ENCODE measurements at places on chromosomes 4 and X.

- no peak for DNase-seq
These were observed 247.9 kb upstream of the POF1B start for GRCh38 chrX:85627363-85627762.

DNA sequence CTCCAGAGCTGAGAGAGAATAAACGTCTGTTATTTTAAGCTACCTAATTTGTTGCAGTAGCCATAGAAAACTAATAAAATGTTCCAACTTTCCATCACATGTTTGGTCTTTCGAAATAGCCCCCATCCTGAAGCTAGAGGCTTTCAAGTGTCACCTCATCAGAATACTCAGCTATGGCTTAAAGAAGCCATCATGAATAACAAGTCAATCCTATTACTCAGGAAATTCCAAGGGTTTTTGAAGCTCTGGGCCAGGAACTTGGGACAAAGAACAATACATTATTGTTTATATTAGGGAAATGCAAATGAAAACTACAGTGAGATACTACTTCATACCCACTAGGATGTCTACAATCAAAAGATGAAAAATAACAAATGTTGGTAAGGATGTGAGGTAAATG, 42.2 kb downstream of the TBCK start:
- no peak for DNase-seq

GRCh38 chr4:140342620-140343019, 30.8 kb upstream of the SCOC start:
- DNase-seq: no peak

DNA sequence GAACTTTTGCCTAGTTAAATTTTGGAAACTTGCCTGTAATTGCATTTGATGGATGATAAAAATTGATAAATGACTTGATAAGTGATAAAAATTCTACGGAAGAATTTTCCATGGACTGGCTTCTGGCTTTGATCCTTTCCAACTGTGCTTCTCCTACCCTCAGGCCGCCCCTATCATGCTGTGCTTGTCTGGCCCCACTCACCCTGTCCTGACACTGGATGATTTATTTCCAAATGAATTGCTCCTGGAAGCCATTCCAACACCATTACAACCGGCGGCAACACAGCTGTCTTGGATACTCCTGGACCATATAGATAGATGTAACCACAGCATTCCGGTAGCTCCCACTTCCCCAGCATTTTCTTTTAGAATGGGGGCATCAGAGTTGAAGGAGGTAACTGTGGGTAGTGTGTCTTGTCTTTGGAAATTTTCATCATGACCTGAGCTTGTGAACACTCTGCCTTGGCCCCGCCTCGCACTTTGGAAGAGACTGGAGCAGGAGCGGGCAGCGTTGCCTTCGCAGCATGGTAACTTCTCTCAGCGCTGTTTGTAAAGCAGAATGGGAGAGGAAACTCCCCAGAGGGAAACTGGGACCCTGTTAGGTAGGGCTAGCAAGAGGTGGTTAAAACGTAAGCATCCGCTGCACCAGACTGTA, 77.4 kb downstream of the TBL1X start:
- DNase-seq: no peak

GRCh38 chr4:67929426-67929825, 33.9 kb downstream of the TMPRSS11A start:
- DNase-seq: no peak

GRCh38 chr4:11632025-11632424, 203.3 kb upstream of the HS3ST1 start:
- DNase-seq: no peak

DNA sequence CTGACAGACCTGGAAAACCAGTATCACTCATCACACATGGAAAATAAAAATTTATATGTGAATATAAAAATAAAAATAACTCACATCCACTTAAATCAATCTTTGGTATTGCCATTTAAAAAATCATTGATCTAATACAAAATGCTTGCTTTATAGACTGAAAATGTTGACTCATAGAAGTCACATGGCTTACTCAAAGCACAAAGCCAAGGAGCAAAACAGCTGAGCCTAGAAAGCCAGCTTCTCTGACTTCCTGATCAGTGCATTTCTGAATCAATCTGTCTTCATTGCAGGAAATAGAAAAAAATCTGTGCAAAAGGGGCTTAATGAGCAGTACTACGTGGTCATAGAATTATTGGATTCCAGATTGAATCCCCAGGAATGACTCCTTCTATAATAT, 176.9 kb upstream of the HS3ST1 start:
- DNase-seq: no peak

DNA sequence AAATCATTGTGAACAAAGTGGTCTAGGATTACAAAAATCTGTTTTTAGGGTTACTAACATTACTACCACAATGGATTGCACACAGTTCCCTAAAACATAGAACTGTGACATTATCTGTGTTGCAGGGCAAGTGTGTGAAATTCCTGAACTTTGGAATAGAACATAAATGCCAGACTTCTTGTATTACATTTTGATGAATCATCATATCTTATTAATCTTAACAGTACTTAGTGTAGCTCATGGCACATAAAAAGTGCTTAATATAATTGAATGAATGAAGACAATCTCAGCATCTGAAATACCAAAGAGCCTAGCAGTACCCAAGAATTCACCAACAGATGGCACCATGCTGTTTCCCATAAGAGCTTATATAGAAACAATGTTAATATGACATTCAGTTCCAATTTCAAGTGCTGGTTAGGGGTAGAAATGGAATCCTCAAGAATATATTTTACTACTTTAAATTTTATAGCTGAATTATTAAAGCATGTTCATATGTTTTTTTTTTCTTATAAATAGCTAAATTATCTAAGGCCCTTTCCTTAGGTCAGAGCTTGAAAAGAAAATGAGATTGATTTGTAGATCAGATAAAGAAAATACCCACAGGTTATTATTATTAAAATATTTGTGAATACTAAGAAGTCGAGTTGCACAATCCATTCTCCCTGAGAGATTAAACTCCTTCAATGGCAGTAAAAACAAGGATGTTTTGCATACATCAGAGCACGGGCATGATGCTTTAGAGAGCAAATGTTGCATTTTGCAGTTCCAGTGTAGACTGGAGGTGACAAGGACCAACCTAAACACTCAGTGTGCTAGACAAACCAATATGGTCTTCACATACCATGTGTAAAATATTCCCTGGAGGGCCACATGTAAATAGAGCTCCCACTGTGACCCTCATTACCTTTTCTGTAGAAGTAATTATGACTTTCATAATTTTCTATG, 25.7 kb upstream of the SHISA3 start:
- DNase-seq: no peak

GRCh38 chr4:130648570-130648969, 1552.6 kb downstream of the C4orf33 start:
- no peak for DNase-seq

- no peak for DNase-seq
These were observed 980 bp upstream of the GIMD1 start for GRCh38 chr4:106369456-106370060.

GRCh38 chr4:168708108-168708507, 211.3 kb downstream of the PALLD start:
- no peak for DNase-seq

DNA sequence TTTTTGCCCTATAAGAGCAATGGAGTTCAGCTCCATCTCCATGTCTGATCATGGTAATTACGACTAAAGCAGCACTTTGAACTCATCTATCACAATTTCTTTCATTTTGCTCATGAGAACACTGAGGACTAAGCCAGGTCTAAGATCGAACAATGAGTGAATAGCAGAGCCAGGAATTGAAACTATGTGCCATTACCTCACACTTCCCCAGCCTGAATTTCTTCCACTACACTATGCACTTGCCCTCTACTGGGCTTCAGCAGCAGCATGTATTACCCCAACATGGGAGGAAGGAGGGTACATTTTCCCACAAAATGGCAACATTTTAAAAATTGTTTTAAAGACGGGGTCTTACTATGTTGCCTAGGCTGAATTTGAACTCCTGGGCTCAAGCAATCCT, 274.7 kb upstream of the FGF13 start:
- DNase-seq: no peak

DNA sequence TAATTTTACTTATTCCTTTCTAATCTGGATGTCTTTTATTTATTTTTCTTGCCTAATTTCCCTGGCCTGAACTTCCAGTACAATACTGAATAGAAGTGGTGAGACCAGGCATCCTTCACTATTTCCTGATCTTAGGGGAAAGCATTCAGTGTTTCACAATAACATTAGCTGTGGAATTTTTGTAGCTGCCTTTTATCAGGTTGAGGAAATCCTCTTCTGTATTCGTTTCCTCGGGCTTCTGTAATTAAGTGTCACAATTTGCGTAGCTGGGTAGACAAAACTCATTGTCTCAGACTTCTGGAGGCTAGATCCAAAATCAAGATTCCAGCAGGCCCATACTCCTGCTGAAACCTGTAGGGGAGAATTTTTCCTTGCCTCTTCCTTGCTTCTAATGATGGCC, 598.4 kb upstream of the FTHL17 start:
- DNase-seq: no peak

GRCh38 chr4:102174719-102175189, 170.5 kb downstream of the SLC39A8 start:
- no peak for DNase-seq

DNA sequence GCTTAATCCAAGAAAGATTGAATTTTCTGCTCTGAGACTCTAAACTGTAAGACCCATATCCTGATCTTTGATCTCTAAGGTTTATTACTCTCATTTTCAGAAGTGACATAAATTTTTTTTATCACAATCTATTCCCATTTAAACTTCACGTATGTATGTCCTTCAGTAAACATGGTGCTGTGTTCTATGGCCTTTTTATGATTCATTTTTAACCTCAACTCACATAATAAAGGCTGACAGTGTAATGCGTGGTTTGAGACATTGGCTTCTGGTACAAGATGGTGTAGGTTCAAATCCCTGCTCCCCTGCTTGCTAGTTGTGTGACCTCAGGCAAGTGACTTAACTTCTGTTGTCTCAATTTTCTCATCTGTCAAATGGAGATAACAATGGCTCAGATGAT, 306.0 kb upstream of the AADAT start:
- DNase-seq: no peak

GRCh38 chrX:23103546-23103945, 103.8 kb downstream of the DDX53 start:
- no peak for DNase-seq

DNA sequence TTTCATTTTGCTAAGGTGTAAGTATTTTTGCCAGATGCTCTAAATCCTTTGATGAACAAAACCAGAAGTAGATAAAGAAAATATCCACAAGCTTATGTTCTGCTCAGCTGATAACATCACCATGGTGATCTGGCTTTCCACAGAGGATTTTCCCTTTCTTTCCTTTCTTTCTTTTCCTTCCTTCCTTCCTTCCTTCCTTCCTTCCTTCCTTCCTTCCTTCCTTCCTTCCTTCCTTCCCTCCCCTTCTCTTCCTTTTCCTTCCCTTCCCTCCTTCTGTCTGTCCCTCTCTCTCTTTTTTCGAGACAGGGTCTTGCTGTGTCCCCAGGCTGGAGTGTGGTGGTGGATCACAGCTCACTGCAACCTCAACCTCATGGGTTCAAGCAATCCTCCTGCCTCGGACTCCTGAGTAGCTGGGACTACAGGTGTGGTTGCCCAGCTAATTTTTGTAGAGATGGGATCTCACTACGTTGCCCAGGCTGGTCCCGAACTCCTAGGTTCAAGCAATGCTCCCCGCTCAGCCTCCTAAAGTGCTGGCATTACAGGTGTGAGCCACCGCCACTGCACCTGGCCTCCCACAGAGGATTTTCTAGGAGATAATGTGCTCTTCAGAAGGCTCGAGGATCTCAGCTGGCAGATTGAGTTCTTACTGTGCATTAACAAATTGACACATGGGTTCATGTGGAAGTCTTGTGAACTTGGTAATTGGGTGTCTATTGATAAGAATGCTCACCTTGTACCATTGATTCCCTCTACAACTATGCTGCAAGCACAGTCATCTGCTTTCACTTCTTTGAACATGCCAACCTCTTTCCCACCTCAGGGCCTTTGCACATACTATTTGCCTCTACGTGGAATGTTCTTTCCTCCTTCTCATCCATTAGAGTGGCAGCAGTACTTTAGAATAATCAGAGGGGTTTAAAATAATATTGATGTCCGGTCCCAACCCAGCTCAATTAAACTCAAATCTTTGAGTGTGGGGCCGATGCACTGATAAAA, 1.4 kb upstream of the RHOH start:
- no peak for DNase-seq

GRCh38 chr4:15587649-15588048, 67.5 kb downstream of the FBXL5 start:
- DNase-seq: no peak

DNA sequence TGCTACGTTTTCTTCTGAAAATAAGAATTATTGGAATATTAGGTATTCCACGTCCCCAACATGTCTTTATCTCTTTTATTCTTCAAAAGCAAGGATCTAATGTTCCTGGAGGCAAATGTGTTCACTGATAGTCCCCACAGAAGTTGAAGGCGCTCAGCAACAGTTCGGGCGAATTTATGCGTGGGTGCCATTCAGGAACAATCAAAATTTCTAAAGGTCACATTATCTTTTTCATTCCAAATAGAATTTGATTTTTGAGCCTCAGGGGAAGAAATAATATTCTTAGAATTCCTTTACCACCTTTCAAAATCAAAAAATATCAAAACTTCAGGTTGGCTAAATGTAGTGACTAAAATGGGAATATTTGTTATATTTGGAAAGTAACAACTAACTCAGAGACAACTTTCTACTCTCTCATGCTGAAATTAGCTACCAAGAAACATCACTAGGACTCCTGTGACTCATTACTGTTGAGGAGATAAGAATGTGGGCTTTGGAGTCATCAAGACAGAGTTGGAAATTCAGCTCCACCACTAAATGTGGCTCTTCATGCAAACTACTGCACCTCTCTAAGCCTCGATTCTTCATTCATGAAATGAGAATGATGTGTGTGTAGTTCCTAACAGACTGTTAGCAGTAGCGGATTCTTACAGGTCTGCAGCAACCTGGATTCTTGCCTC, 72.3 kb upstream of the KIT start:
- DNase-seq: no peak

- no peak for DNase-seq
These were observed 6.0 kb downstream of the PDLIM5 start for GRCh38 chr4:94457692-94458106.

- DNase-seq: no peak
These were observed 928.9 kb downstream of the ARAP2 start for GRCh38 chr4:35315419-35315818.

DNA sequence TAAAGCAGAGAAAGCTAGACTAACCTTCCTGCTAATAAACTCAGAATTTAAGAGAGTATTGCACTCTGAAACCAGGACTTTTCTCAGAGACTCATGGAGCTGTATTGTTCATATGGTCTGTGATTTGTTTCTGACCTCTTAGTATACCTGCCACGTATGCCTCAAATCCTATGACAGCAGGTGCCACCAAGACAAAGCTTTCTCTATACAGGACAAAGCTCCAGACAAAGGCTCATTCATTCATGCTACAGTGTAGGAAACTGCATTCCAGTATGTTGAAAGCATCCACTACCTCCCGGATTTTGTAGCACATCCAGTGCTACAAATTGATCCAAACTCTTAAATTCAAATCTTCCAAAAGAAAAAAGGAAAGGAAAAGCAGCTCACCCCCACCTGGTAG, 178.3 kb downstream of the CHIC2 start:
- DNase-seq: no peak

DNA sequence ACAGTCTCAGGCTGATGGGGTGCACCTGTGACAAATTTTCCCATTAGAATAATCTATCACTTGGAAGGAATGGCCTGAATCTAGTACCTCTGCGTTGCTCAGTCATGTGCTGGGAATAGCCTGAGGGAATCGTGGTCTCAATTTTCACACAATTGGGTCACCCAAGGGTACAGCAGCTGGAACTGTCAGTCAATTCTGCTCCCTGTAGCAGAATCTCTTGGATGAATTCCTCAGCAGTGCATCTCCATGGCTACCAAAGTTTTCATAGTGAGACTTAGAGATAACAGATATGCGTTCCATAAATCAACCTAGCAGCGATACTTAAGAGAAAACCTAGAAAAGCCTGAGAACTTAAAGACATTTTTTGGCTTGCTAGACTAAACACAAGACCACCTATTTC, 288.7 kb upstream of the CTSO start:
- DNase-seq: no peak

Data from glutamatergic neuron (in vitro differentiated cells).